ENCODE measurements at places on chromosomes 16 and 17. TPM values are rescaled to one million over a fixed set of nuclear protein-coding genes. Genes with fewer than 3 reads are reported as not detected.

Gene MT1X
- 50.2 TPM for total RNA-seq

DNA sequence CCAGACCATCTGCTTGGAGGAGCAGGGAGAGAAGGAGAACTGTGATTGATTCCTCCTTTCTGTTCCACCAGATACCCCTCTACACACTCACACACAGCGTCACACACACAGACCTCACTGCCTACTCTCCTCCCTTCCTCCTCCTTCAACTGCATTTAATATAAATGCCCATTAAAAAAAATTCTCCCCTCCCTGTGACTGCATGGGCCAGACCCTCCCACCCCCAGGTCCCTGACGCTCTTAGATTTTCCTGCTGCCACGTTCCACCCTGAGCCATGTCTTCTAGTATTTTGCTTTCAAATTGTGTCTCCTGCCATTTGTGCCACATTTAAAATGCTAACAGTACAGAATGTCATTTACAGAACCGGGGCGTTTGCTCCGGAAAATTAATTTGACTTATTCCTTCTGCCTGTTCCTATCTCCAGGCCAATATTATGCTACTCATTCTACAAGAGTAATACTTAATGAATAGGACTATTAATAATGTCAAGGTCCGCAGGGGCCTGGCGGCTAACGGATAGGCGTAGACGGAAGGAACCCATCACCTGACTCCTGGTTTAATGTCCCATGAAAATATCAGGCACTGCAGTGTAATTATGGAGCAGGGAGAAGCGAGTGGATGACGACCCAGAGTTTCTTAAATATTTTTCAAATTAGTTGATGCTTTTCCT is 100.2 kb downstream of the MRM1 start:
- H3K4me1 ChIP-seq = no peaks in the 10 kb centered on the region
- no peak overlapping the region for H3K4me3 ChIP-seq
- DNase-seq = no peak
- H3K27me3 ChIP-seq = peaks cover 26% of the 10 kb centered on the region

- peak overlapping the region; percentile 92 for H3K27ac ChIP-seq
- H3K4me1 ChIP-seq = peaks cover 99% of the 10 kb centered on the region
- H3K4me3 ChIP-seq = no peak overlapping the region
- no peak for DNase-seq
- H3K27me3 ChIP-seq = no peaks in the 10 kb centered on the region
Observed at GRCh38 chr16:88769617-88770460, 15.2 kb downstream of the PIEZO1 start.

Gene KRT20
- total RNA-seq = 1.5 TPM

- H3K36me3 ChIP-seq = peaks cover 4% of the 10 kb centered on the region
- no peaks in the 10 kb centered on the region for H3K27me3 ChIP-seq
- no peak overlapping the region for H3K4me3 ChIP-seq
- no peak overlapping the region for H3K27ac ChIP-seq
- DNase-seq = no peak
- H3K4me1 ChIP-seq = no peaks in the 10 kb centered on the region
Observed at GRCh38 chr16:69935278-69935711, 15.8 kb upstream of the CLEC18A start.

Gene MPO
- total RNA-seq = not detected

- H3K4me1 ChIP-seq = no peaks in the 10 kb centered on the region
- peaks cover 62% of the 10 kb centered on the region for H3K27me3 ChIP-seq
- no peak overlapping the region for H3K27ac ChIP-seq
- no peak overlapping the region for H3K4me3 ChIP-seq
- no peaks in the 10 kb centered on the region for H3K36me3 ChIP-seq
Observed at GRCh38 chr16:23949630-23950290, 114.0 kb downstream of the PRKCB start.

- DNase-seq = no peak
- no peaks in the 10 kb centered on the region for H3K4me1 ChIP-seq
- H3K27ac ChIP-seq = no peak overlapping the region
- H3K36me3 ChIP-seq = no peaks in the 10 kb centered on the region
Observed at GRCh38 chr16:17776888-17777287, 306.1 kb upstream of the XYLT1 start.

Gene KRTAP3-2
- not detected for total RNA-seq

DNA sequence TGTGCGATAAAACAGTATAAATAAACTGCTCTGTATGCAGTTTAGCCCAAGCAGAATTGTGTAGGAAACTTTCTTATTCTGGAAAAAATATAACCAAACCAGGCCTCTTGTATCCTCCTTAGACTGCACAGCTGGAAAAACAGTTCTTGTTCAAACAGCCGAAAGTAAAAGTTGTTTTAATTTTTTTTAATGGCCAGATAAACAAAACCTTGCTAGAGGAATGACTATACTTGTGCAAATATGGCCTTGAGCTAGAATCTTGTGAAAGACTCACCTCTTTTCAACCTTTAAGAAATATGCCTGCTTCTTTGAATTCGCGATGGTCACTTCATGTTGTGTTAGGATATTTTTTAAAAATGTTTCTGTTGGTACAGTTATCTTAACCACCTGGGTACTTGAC is 114.5 kb upstream of the MAF start:
- H3K27ac ChIP-seq = no peak overlapping the region
- no peaks in the 10 kb centered on the region for H3K4me1 ChIP-seq
- DNase-seq = no peak
- H3K36me3 ChIP-seq = no peaks in the 10 kb centered on the region
